KBM-7 (cell line): ENCODE measurements at places on chromosomes 4 and X.

DNA sequence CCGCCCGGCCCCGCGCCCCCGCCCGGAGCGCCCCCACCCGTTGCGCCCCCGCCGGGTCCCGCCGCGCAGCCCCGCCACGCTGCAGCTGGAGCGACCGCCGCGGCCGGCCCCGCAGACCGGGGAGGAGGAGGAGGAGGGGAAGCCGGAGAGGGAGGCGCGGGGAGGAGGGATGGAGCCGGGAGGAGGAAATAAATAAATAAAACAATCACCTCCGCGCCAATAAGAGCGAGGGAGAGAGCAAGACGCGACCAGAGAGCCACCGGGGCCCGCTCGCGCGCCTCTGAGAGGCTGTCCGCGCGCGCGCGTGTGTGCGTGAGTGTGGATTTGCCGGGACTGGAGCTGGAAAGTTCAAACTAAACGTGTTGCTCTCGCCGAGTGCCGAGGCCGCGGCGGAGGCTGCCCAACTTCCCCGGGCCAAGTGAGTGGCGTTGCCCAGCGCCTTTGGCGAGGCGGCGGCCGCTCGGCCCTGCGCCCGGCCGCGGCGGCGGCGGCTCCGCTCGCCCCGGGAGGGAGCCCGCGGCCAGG is 2184.4 kb upstream of the TENM3 start:
- peak; percentile 73 for DNase-seq

DNA sequence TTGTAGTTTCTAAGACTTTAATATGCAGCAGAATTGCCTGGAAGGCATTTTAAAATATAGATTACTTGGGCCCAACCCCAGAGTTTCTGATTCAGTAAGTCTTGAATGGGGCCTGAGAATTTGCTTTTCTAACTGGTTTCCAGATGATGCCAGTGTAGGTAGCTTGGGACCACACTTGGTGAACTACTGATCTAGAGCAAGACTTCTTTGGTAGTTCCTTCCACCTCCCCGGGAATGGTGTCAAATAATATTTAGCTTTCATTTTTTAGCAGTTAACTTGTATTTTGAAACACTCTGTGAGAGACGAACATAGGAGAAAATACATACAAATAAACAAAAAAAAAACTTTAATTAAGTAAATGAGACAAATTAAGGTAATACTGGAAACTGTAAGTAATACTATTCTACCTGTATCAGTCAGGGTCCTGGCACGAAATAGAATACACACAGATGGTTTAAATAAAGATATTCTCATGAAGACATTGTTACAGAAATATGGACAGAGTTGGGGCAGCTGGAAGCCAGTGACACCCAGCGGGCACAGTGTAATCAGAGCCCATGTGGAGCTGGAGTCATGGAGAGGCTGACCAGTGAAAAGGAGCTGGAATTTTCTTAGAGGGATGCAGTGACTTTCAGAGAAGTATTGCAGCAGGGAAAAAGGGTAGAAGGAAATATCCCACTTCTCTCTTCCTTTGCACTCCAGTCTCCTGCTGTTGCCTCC is 905.7 kb downstream of the CCSER1 start:
- no peak for DNase-seq

GRCh38 chr4:143641361-143641760 is 59.1 kb downstream of the FREM3 start:
- DNase-seq, result no peak

- DNase-seq, result no peak
Observed at GRCh38 chr4:40648742-40649281, 19.1 kb upstream of the RBM47 start.

GRCh38 chr4:99507349-99507748 is 3.5 kb upstream of the C4orf17 start:
- no peak for DNase-seq

GRCh38 chr4:84502955-84503373 is 3.9 kb upstream of the NKX6-1 start:
- no peak for DNase-seq

- no peak for DNase-seq
Observed at GRCh38 chr4:140333523-140333922, 39.9 kb upstream of the SCOC start.

DNA sequence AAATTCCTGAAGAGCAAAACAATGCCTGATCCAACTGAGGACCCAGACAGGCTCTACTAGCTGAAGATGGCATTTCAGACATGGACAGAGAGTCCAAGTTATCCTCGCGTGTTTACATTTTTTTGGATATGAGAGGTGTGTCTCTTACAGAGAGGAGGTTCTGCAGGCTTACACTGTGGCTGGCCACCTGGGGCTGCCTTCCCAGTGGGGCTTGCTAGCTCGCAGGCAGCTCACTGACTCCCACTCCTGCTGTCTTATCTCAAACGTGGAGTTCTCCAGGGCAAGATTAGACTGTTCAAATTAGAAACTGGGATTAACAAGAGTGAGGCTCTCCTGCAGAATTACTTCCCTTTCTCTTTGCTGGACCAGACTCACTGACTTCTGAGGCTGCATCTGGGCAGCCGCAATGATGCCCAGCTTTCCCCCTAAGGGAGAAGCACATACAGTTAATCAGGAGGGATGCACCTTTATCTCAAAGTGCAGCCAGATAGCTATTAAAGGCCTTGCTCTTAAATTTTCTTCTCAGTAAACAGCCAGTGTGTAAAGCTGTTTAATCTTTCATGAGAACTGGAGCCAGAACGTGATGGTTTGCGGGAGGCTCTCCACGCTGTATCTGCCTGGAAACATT is 123.0 kb downstream of the ENPP6 start:
- no peak for DNase-seq

GRCh38 chr4:8587469-8588195 is 4.9 kb upstream of the CPZ start:
- no peak for DNase-seq

GRCh38 chr4:53644607-53645006 is 53.3 kb upstream of the LNX1 start:
- DNase-seq, result no peak

GRCh38 chr4:7189066-7189465 is 3.3 kb upstream of the SORCS2 start:
- DNase-seq, result no peak

DNA sequence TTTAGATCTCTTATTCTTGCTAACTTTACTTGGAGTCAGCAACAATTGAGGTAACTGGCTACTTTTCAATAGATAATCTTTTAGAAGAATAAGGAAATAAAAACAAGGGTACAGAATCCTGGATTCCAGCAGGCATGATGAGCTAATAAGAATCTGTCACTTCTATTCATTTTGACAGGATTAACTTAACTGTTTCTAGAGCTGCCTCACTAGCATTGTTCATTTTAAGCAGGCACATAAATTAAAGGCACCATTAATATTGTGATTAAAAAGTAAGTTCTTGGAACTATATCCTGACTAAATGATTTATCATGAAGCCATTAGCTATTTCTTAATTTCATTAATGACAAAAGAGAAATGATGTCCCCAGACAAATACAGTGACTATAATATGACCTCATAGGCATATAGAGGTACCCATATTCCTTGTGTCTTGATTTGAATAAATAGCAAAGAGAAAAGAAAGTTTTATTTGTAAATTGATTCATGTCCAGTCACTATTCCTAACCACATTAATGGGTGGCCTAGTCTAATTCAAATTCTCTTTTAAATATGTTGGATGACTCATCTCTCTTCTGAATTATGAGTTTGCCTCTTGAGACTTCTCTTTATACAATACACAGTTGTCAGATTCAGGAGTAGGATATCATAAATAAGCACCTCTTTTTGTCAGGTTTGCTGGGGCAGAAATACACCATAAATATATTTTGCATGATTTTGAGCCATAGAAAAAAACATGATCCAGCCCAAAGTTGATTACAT is 343.0 kb downstream of the SLITRK2 start:
- no peak for DNase-seq

- DNase-seq, result no peak
Observed at GRCh38 chr4:81410680-81411079, 61.0 kb downstream of the RASGEF1B start.

DNA sequence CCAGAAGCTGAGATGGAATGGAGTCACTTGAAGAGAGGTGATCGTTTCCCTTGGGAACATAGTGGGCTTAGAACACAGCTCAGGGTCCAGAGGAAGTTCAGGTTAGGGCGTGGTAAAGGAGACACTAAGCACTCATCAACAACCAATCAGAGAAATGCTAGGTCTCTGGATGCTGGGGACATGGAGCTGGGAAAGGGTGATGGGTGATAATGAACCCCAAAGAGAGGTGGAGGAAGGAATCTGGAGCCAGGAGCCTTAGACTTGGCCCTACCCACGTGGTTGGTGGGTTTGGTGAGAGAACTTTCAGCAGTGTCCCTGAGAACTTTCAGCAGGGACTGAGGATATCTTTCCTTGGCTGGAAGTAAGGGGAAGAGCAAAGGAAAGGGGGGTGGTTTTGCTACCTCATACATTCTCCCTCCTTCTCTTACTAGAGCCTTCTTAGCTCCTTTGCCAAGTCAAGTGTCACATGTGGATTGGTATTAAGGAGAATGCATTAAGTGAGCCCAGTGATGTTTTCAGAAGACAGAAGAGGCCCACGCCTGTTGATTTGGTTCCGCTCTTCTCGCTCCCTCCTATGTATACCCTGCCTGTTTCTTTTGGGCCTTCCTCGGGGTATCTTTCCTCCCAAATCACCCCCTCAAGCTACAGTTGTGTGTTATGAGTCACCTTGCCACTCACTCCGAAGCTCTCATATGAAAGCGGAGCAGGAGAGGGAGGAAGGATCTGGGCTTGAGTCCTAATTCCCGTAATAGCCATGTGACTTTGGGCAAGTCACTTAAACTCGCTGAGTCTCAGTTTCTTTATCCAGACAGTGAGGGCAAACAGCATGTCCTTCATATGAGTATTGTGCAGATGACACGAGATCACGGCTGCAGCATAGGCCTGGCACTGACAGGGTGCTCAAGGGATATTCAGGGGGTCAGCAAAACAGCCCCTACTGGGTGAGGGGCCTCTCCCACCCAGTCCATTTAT is 63.1 kb downstream of the TSC22D3 start:
- no peak for DNase-seq

DNA sequence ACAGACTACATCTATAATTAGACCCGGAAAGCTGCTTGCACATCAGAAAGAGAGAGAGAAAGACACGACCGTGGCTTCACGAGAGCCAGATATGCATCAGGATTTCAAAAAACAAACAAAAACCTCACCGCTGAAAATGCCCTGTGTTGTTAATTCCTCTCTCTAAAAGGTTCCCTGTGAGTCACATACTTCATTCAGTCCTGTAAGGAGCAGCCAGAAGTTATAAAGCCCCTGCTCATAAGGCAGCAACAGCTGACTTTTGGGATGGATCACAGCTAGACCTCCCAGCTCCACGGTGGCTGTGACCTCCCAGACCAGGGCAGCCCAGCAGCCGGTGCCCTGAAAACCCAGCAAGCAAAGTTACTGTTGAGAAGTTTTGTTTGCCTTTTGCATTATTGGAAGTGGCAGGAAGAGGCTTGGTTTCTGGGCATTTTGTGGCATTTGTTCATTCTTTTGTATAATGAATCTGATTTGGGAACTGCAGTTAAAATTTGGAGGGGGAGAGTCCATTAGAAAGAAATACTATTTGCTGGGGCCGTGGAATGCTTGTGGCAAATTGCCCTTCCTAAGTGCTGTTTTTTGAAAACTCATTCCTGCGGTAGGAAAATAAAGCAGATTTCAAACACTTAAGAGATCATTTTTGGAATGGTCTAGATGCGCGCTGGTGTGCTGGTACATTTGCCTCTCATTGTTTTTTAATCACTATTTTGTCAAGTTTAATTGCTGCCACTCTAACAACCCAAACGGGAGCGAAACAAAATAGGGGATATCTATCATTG is 520.4 kb downstream of the BCOR start:
- no peak for DNase-seq

GRCh38 chr4:94758141-94758699 is 465 bp downstream of the BMPR1B start:
- no peak for DNase-seq

DNA sequence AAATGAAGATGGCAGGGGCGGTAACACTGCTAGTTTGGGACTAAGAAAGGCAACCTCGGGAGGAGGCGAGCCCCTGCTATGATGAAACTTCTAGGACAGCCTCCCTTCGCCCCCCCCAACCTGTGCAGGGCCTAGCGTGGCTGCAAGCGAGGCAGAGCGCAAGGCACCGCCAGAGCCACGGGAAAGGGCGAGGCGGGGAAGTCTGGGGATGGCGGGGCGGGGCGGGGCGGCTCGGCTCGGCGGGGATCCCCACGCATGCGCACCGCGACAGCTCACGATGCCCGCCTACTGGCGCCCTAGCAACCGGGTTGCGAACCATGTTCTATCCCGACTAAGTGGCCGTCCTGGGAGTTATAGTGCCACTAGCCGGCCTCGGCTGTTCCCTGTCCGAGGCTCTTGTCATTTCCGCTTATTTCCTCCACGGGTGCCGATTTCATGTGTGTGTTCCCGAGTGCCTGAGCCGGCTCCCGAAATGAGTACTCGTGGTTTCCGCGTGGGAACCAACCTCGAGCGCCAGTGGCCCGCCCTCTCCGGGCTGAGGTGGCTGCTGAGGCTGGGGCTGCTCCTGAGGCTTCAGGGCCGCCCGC is 28.7 kb upstream of the RBMX start:
- DNase-seq, result peak; percentile 80

GRCh38 chr4:44256414-44256813 is 192.2 kb downstream of the KCTD8 start:
- peak; percentile 5 for DNase-seq

- DNase-seq, result peak; percentile 54
Observed at GRCh38 chrX:119488749-119489148, 20.5 kb downstream of the SLC25A5 start.

GRCh38 chr4:173513651-173514050 is 16.4 kb downstream of the HAND2 start:
- no peak for DNase-seq

DNA sequence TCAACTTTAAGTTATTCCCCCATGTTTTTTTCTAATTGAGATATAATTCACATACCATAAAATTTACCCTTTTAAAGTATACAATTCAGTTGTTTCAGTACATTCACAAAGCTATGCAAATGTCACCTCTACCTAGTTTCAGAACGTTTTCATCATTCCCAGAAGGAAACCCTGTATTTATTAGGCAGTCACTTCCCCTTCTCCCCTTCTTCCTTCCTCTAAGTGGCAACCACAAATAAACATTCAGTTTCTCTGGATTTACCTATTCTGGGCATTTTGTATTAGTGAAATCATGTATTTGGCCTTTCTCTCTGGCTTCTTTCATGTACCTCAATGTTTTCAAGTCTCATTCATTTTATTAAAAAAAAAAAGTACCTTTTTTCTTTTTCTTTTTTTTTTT is 101.9 kb downstream of the TET2 start:
- DNase-seq, result no peak

GRCh38 chr4:3822230-3822947 is 56.2 kb downstream of the ADRA2C start:
- DNase-seq, result no peak

DNA sequence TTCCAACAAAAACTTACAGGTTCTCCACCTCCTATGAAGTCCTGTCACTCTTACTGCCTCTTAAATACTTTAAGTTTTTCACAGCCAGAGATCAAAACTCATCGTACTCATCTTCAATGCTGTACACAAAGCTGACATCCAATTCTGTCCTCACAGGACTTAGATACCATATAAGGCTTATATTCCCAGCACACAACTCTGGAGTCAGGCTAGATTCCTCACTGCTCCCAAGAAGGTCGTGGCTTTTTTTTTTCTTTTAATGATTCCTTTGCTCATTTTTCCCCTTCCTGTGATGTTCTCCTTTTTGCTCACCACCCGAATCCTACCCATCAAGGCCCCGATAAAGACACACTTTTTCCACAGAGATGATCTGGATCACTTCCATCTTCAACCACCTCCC is 914 bp downstream of the TRAPPC2 start:
- no peak for DNase-seq

- no peak for DNase-seq
Observed at GRCh38 chrX:9379697-9380551, 84.9 kb upstream of the TBL1X start.
